Glomerular endothelial cell (primary cell): ENCODE measurements at places on chromosomes 2 and 18.

DNA sequence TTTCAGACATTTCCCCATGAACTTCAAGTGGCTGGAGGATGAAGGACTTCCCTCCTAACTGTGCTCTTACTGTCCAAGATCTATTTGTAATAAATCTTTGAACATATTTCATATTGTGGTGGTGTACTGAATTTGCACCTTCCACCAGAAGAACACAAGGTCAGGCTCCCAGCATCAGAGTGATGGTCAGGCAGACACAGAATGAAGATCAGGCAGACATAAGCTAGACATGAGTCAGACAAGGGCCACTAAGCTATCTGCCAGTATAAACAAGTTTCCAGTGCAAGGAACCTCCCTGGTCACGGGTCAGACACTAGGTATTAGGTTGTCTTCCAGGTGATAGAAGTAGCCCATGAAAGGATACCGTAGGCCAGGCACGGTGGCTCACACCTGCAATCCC, 20.0 kb downstream of the AQP12B start:
- no peak for DNase-seq

- DNase-seq, result no peak
These were observed 95.8 kb upstream of the GPC1 start for GRCh38 chr2:240339411-240340360.

DNA sequence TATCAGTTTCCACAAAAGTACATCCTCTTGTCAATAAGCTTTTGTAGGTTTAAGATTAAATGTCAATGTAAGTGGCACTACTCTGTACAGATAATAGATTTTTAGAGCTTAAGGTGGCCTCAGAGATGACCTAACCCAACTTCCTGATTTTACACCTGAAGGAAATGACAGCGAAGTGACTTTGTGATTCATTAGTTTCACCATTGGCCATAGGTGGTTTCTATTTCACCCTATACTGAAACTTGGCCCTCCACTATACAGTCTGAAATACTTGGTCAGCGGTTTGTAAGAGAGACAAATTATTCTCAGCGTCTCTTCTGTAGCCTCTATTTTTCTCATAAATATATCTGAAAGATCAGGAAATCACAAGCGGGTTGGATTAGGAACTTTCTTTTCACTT, 330.4 kb upstream of the FAM98A start:
- DNase-seq, result no peak

DNA sequence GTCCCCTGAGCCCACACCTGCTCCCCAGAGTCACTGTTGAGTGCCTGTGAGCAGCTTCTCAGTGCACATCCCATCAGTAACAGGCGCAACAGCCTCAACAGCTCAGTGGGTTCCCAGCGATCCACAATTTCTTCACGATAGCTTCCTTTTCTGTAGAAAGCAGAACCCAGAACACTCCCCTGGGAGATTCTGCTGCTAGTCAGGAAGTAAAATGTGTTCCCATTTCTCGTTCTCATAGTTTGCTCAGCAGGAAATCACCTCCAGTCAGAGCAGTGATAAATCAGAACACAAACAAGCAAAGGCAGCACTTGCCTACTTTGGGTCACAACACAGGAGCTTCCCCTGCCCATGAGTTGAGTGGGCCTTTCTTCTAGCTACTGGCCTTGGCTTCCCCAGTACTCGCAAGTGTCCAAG, 48.9 kb upstream of the ATG16L1 start:
- DNase-seq, result no peak

DNA sequence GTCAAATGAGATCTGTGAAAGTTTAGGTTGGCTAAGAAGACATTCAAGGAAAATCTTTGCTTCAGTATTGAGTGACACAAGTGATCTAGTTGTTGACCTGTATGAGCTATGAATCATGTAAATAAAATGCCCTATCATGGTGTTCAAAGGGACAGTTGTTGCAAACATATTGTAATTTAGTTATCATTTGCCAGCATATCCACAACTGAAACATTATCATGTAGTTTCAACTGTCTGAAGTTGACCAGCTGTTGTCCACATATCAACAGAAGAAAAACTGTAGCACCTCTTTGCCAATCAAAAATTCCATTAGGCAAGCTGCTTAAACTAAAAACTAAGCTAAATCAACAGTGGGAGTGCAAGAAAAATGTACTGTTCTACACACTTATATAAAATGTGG, 527.1 kb upstream of the NRXN1 start:
- DNase-seq, result no peak

GRCh38 chr18:24212939-24213338, 74.1 kb downstream of the CABYR start:
- no peak for DNase-seq

GRCh38 chr18:35515460-35516130, 17.8 kb upstream of the INO80C start:
- DNase-seq, result no peak

DNA sequence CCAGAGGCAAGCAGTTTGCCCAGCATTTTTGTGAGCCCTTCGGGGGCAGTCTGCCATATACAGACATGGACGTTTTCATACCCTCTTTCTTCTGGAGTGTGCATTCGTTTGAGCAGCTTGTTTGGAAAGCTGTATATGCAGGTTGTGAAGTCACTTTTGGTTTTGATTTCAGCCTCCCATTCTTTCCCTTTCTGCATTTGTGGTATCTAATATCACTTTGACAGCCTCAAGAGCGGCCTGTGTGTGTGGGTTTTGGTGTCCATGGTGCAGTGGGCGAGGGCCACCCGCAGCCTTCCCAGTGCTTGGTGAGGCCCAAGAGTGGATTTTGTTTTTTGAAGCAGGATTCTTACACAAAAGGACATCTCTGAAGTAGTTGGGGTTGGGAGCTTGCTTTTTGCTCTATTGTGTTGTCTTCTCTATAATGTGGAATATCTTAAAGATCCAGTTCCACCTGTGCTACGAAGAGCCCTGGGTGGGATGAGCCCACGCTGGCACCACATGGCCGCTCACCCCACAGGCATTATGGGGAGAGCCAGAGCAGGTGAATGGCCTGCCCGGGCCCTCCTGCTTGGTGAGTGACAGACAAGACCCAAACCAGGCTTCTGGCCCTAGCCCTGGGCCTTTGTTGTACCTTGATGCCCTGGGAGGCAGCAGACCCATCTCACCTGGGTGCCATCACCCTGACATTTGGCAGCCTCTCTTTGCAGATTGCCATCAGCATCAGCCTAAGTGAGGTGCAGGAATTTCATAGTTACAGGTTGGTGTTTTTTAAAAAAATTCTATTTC, 29.5 kb downstream of the INPP4A start:
- no peak for DNase-seq

GRCh38 chr2:217223222-217223930, 363.5 kb upstream of the TNP1 start:
- peak; percentile 84 for DNase-seq

GRCh38 chr18:13793819-13794218, 30.1 kb upstream of the MC5R start:
- no peak for DNase-seq

DNA sequence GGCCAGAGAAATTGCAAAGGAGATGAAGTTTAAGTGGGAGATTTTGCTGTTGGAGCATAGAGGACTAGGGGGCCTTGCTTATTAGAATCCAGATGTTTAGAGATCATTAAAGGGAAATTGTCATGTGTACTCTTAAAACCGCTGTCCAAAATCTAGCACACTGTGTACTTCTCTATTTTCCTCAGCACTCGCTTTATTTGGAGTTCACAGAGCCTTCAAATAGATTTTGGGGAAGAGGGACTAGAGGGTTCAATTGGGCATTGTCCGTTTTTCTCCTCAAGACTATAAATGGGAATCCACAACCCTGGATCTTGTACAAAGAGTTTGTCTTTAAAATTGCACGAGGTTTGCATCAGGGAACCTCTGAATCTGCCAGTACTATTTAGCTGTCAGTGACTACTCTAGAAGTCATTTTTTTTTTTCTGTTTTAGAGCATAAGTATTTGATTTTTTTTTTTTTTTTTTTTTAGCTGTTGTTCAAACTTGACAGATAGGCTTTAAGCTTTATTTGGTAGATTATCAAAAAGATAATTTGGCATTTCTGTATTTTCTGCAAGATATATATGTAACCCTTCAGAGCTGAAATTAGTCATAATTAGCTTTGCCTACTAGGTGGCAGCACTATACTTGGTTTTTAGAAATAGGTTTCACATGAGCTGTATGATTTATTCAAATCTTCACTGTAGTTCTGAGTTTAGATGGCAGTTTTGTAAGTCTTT, 14.2 kb downstream of the PMS1 start:
- DNase-seq, result no peak

GRCh38 chr2:215080545-215080944, 57.9 kb downstream of the ABCA12 start:
- no peak for DNase-seq

DNA sequence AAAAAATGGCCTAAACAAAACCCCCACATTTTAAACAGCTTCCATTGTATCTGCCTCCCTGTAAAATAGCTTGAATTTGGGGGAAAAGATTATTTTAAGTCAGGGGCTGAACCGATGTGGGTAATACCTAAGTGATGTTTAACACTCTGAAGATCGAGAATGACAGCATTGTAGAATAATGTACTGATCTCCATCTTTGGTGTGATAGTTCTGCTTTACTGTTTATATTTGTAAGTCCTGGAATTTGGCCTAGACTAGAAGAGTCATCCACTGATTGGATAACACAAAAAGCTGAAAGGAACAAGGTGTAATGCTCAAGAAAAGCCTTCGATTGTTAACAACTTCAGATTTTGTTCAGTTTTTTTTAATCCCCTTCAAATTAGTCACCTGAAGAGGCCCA, 53.8 kb upstream of the CCDC68 start:
- no peak for DNase-seq

DNA sequence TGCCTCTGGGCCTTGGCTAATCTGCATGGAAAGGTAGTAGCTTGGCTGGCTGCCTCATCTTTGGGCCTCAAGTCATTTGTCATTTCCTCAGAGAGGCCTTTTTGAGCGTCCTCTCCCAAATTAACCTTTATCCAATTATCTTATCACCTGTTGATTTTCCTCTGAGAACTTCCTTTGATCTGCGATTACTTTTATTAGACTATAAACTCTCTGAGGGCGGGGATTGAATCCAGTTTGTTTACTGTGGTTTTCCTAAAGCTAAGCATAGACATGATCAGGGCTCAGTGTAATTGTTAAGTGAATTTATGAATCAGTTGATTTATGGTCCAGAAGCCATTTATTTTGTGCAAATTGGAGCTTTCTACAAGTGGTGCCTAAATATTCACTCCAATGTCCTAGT, 7.5 kb downstream of the RPE start:
- no peak for DNase-seq

- DNase-seq, result no peak
These were observed 26.5 kb downstream of the SCYGR8 start for GRCh38 chr2:227772197-227772661.

DNA sequence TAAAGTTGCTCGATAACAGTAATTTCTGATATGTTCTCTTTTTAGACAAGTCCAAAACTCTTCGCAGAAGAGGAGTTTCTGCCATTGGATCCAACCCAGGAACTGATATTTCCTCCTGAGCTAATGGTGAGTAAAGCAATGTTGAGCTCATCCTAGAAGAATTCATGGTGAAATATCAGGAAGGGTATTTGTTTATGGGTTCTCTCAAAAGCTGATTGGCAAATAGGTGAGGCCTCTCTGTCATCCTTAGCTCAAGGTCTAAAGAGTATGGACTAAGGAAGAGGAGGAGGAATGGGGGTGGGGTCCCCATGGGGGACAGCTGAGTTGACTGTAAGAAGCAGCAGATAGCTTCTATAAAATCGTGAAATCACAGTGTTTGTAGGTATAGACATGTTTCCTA, 18.2 kb downstream of the AOX1 start:
- no peak for DNase-seq

- DNase-seq, result no peak
These were observed 39.5 kb downstream of the ATP9B start for GRCh38 chr18:79108549-79109215.

- no peak for DNase-seq
These were observed 183.1 kb downstream of the MYCN start for GRCh38 chr2:16123421-16123820.

- DNase-seq, result no peak
These were observed 476.8 kb downstream of the ZNF516 start for GRCh38 chr18:76018210-76018609.

DNA sequence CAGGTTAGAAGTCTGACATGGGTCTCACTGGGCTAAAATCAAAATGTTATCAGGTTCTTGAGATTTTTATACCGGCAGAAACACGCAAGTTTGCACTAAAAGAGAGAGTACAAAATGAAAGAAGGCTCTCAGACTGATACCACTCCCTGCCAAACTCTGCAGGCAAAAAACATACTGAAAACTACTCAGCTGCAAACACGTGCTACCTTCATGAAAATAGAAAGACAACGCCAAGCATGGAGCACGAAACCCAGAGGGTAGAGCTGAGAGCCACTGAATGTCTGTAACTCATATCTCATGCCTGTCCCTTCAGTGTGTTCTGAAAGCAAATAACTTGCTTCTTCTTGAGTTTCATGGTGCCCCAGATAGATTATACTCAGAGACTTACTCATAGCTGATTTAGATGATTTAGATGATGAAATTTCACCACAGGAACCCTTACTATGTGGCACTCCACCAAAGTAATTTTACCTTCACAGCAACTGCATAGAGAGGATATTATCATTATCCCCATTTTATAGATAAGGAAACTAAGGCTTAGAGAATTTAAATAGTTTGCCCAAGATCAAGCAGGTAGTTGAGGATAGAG, 313.0 kb upstream of the SLC39A10 start:
- no peak for DNase-seq

DNA sequence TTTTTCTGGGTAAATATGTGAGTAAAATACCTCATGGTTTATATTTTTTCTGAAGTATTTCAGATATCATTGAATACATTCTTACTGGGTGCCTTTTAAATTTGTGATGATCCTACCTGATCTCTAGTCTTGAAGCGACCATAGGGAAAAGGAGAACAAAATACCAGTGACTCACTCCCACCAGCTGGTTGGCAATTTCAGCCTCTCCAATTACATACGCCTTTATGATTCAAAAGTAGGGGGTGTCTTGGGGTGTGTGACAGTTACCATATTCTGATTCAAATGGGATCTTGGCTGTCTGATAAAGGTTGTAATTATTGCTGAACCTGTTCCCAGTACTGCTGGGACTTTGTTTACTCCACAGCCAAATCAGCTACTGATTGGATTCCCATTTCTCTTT, 175.9 kb upstream of the NXPH2 start:
- no peak for DNase-seq
